ENCODE measurements at places on chromosomes 2 and 18.

GRCh38 chr2:236179236-236180075, 11.3 kb upstream of the GBX2 start:
- DNase-seq = no peak

- no peak for DNase-seq
Observed at GRCh38 chr2:26854283-26854827, 6.4 kb downstream of the DPYSL5 start.

DNA sequence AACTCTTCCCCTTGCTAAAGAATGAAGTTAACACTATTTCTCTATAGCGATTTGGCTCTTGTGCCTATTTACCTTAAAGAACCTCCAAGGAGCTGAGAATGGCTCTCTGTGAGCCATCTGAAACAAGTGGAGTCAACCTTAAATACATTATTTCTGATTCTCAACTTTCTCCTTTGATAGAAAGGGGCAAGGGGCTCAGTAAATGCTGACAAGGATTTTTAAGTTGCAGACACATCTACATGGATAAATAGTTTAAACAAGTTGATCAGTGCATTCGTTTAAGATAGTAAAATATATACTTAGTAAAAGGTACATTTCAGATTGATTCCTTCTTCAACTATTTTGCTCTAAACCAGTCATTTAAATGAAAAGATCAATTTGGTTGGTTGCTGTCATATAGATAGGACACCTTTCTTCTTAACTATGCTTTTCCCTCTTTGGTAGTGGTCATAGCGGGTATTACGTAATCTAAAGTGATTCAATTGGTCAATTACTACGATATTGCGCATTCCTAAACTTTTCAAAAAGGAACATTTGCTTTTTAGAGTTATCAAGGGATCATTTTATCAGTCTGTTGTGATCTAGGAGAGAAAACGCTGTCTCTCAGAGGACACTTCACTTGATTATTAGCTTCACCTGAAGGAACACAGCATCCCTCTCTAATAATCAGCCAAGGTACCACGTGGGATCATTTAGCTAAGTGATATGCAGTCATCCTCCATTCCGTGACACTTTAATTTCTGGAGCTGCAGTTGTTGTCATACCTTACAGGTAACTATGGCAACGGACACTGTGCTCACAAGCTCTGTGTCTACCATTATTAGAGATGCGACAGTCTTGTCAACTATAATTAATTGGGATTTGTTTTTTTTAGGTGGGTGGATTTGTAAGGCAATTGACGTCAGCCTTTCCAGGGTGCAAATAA, 50.9 kb upstream of the KCNE4 start:
- no peak for DNase-seq

DNA sequence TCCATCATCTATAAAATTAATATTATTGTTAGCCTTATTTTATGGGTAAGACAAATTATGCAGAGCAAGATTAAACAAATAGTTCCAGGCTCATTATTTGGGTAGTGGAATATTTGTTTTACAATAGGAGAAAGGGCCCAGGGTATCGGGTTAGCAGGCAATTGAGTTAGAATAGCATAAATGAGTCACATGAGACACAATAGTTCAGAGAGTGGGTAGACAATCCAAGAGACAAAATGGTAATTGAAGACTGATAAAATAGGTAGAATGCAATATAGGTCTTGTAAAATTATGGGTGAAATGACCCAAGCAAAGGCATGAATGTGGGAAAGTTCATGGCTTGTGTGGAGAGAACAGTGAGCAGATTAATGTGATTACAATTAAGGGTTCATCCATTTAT, 790.9 kb upstream of the GCFC2 start:
- no peak for DNase-seq

DNA sequence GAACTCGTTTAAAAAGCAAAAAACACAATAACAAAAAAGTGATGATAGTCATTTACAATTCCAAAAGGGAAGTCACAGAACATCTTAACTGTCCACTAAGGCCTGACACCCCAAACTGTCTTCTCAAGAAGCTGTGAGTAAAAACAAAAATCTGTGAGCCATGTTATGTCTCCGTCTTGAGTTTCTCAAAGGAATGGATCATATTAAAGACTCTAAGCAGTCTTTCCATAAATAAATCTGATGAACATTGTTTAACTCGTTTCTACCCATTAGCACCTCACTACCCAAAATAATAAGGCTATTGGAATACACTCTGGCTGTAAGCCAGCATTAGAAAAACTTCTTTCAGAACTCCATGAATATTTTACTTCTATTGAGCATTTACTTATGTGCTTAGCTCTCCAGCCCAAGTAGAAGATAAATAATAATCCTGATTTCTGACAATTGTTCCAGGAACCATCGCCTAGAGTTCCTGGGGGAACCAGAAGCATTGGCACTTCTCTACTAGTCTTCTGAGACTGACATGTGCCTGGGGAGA, 396.0 kb downstream of the STK39 start:
- DNase-seq = no peak

DNA sequence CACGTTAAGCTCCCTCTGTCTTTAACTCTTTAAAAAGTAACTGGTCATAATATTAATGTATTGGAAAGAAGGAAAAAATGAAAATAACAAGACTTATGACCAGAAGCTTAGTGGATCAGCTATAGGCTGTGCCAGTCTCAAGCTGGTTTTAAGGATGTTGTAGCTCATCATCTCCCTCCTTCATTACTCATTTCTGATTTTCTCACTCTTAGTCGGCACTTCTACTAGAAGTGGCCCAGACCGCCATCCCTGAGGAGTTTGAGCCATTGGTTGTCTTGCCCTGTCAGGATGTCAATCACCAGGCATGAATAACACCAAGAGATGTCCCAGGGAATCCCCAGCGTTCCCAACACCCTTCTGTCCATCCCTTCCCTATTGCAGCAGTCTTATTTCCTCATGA, 151.5 kb downstream of the ASXL3 start:
- DNase-seq = no peak

GRCh38 chr2:194725169-194725568, 931.9 kb upstream of the SLC39A10 start:
- DNase-seq = no peak

GRCh38 chr2:21484643-21485042, 360.9 kb downstream of the TDRD15 start:
- no peak for DNase-seq

GRCh38 chr2:6358985-6359384, 506.7 kb downstream of the CMPK2 start:
- DNase-seq = no peak

- DNase-seq = peak; percentile 48
Observed at GRCh38 chr2:207530160-207531031, 634 bp downstream of the CREB1 start.

DNA sequence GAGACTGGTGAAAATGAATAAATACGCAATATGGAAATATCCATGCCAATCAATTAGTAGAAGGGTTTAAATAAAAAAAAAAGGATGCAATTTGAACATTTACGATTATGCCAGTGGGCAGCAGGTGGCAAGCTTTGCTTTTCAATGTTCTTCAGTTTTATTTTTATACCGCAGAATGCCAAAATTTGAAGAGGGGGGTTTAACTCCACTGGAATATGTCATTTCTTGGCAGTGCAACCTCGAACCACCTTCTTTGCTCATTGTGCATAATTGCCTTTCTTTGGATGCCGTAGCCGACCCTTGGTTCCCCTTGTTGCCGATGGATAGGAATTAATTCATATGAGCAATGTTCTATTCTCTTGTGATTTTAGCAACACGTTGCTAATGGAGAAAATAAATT, 88.0 kb downstream of the LTBP1 start:
- DNase-seq = no peak

DNA sequence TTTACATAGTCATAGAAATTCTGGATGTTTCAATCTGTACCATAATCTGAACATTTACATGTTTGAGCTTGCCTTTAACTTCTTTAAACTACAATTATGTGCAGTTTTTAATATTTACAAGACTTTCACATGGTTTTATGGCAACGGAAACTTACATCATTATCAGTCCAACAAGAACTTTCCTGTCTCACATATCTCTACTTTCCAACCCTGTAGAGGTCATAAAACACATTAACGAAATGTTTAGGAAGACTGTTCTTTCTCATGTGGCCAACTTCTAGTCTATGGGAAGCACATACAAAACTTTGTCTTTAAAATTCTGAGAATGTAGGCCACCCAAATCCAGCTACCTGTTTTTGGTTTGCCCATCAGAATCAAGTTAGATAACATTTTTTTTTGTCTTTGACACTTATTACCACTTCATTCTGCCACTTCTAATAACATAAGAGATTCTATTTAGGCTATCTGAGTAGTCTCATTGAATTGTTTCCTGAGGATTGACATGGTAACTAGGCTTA, 693.2 kb downstream of the KCNJ3 start:
- no peak for DNase-seq

- no peak for DNase-seq
Observed at GRCh38 chr2:143939626-143940330, 580.1 kb downstream of the ZEB2 start.

DNA sequence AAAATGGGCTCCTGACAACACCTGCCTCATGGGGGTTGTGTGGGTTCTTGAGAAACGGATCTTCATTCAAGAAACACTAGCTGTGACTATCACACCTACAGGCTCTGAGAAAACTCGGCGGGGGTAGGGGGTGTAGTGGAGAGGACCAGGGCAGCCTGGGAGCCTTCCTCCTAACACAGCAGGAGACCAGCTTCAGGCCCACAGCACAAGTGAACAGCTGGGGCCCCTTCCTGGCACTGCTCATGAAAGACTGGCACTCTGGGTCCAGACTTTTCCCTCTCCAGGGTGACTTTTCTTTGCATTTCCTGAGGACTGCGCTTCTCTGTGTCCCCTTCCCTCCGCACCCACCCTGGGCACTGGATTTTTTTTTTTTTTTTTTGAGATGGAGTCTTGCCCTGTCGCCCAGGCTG, 7.2 kb upstream of the SEMA4C start:
- no peak for DNase-seq

- DNase-seq = no peak
Observed at GRCh38 chr18:77495982-77496690, 246.5 kb downstream of the GALR1 start.

DNA sequence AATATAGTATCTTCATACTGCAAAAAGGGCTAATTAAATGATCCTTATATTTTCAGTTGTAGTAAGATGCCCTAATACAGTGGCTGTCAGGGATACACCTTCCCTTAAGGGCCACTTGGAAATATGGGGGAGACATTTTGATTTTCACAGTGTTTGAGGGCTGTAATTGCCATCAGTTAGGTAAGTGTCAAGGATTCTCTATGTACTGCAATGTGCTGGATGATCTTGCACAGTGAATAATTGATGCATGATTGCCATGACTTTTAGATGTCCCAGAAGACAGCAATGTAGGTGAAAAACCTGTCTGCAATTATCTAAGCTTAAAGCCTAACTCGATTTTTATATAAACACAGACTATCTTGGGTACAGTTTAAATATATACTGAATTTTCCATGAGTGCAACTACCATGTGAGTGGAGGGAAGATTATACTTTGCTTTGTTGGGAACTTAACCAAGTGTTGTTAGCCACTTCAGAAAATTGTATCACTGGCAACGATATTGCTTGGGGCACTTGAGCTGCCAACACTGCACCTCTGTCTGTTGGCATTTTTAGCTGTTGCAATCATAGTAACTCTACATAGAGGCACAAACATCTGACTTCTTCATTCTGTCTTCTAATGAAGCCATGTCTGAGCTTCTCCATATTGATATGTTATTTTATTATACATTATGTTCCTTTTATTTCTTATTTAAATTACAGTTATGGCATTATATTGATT, 45.2 kb downstream of the MAIP1 start:
- no peak for DNase-seq

DNA sequence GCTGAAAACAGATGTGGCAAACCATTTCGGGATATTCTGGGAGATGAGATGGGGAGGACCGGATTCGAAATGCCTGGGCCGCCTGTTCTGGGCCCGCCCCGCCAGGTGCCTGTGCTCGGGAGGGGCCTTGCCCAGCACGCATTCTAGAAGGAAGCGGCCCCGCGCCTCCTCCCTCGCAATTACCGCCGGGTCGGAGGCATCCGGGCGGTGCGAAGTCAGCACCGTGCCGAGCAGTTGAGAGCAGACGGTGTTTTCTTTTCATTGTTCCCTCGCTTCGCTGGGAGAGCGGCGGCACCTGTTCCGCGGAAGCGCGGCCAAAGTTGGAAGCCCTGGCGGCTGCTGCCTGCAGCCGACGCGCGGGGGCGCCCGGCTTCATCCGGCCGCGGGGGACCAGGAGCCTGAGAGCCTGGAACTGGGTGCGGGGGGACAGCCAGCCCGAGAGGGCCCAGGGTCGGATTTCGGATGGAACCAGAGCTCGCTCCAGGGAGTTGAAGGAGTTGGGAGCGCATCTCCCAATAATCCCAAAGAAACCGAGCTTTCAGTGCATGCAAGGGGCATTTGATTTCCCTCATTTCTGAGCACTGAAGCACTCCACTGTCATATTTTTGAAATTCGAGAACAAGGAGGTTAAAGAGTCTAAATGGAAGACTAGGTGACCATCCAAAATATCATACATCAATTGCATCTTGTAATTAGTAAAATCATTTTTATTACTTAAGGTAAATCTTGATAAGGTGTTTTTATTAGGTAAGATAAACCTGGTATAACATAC, 241.8 kb upstream of the RAB12 start:
- peak; percentile 66 for DNase-seq

DNA sequence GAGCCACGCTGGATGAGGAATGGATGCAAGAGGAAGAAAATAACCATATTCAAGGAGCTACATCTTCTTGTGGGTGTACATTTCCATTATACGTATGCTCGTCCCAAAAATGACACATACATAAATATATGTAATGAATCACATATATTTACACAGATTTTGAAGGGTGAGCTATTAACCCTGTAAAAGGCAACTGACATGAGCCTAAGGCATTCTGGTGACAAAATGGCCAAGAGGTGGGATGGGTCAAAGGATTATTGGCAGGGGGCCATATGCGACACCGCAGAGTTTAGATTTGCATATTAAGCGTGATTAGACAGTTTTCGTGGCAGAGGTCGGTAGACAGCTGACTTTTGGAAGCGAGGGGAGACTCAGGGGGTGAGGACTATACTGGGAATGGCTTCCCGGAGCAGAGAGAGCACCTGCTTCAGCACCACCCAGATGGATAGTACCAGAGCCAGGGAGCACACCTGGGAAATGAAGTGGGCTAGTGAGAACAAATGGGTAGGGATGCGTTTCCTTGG, 431 bp upstream of the CNRIP1 start:
- peak; percentile 32 for DNase-seq

DNA sequence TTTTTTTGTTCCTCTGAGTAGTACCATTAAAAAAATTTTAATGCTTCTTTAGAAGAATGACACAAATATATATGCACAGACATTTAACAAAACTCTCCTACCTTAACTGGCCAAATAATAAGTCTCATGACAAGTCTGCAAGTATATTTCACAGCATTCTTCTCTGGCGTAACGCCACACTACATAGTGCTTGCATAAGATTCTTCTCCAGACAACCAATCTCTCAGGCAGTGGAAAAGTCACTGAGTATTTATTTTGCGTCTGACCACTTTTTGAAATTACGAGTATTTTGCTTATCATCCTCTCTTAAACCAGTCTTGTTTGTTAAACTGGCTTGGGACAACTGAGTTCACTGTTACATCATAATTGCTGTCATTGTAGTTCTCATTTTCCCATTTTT, 749.2 kb downstream of the ADCYAP1 start:
- no peak for DNase-seq
